ENCODE measurements at places on chromosomes 13 and 19. TPM values are rescaled to one million over a fixed set of nuclear protein-coding genes. Genes with fewer than 3 reads are reported as not detected.

The ODAD3 gene
- 0.36 TPM for total RNA-seq

The NCR1 gene
- total RNA-seq = not detected

The ALOX5AP gene
- total RNA-seq = not detected

The NLRP7 gene
- total RNA-seq = not detected

The ACP7 gene
- total RNA-seq = 1.1 TPM

The ZNF253 gene
- total RNA-seq = 4.4 TPM

The FFAR1 gene
- not detected for total RNA-seq

The LRG1 gene
- total RNA-seq = not detected

The ZNF816 gene
- 8.1 TPM for total RNA-seq

The PNMA8C gene
- total RNA-seq = not detected

The TTYH1 gene
- not detected for total RNA-seq

The OR4F17 gene
- not detected for total RNA-seq

The GIPC3 gene
- total RNA-seq = 0.16 TPM

The TPRX1 gene
- total RNA-seq = not detected

The FCHO1 gene
- 0.32 TPM for total RNA-seq

The MRPS31 gene
- total RNA-seq = 11.1 TPM

The ERVK3-1 gene
- total RNA-seq = 26.4 TPM

The CATSPERD gene
- not detected for total RNA-seq

The GRIK5 gene
- 0.32 TPM for total RNA-seq

The ASPDH gene
- total RNA-seq = not detected

The ZNF628 gene
- total RNA-seq = 4.9 TPM

The ZNF729 gene
- total RNA-seq = not detected

The SLC15A1 gene
- not detected for total RNA-seq

The TMEM238 gene
- 0.16 TPM for total RNA-seq

The LILRB3 gene
- not detected for total RNA-seq

The PODNL1 gene
- 7.2 TPM for total RNA-seq
